ENCODE measurements at places on chromosomes 1 and 21.

GRCh38 chr1:62247391-62248168 is 52.9 kb downstream of the L1TD1 start:
- DNase-seq: no peak

- DNase-seq: no peak
Measured at GRCh38 chr1:97947695-97948094, 26.9 kb upstream of the DPYD start.

- no peak for DNase-seq
Measured at GRCh38 chr1:28358716-28359115, 10.8 kb upstream of the PHACTR4 start.

DNA sequence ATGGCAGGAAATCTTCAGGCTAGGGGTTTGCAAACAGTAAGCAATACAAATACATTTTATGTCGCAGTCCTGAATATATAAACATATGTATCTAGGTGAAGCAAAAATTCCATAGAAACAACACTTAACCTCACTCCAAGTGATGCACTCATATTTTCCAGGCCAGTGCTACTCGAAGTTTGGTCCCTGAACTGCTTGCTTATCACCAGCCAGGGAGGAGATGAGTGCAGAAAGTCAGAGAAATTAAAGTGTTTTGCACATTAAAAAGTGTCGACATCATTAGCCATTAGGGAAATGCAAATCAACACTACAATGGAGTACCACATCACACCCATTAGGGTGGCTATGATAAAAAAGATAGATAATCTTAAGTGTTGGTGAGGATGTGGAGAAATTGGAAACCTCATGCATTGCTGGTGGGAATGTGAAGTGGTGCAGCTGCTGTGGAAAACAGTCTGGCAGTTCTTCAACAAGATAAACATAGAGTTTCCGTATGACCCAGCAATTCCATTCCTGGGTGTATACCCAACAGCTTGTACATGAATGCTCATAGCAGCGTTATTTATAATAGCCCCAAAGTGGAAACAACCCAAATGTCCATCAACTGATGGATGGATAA is 70.5 kb upstream of the CSF1 start:
- DNase-seq: no peak

DNA sequence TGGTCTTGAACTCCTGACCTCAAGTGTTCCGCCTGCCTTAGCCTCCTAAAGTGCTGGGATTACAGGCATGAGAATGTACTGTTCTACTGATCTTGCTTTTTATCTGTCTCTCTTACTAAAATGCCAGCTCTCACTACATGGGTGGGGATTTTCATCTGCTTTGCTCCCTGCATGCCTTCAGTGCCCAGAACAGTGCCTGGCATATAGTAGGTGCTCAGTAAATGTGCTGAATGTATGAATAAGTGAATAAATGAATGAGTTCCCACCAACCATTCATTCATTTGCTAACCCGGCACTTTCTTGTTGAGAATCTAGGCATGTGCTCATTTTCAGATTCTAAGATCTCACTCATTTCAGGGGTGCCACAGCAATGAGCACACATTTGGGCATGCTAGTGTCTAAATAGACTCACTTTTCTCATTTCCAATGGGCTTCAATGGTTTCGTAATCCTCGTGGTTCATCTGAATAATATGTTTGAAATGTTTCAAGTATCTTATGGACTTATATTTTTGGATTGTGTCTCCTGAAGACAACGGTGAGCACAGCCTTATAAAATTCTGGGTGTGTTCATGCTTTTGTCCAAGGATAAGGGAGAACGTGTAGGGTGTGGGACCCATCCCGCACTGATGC is 7.6 kb downstream of the DHRS3 start:
- no peak for DNase-seq

GRCh38 chr1:205533748-205534443 is 29.4 kb downstream of the CDK18 start:
- no peak for DNase-seq

DNA sequence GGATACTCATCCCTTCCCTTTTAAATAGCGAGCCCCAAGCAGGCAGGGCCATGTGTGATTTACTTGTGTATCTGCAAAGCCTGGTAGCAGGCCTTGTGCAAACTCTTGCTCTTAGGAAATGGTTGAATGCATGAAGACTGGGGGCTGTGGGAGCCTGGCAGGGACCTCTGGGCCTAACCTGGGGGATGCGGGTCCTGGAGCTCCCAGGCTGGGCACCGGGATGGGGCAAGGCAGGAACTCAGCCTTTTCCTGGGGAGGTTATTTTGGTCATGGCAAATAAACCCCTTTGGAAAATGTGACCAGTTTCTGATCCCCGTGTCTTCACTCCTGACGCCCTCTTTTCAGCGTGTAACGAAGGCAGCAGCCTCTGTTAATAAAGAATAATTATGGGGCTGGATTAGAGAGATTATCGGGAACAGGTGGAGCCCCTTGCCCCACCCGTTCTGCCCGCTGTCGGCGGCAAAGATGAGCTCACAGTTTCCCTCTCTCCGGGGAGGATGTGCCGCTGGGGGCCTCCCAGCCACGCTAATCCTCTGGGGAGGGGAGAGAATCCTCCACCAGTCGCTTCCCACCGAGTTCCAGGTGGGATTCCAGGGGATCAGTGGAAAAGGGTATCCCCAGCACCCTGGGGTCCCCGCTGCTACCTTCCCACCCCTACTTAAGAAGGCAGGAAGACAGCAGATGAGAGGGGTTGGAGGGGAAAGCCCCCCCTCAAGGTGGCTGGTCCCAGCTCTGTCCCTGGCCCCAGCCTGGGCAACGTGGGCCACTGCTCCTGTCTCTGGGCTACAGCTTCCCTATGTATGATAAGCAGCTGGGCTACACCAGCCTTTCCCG is 69.7 kb upstream of the WNT4 start:
- DNase-seq: no peak

Measured in stimulated activated CD8-positive, alpha-beta memory T cell treated with anti-CD3 and anti-CD28 coated beads, Interleukin-2, amount 100 ng/mL, for 1 hour (primary cell).